ENCODE measurements at places on chromosomes 16 and 17.

DNA sequence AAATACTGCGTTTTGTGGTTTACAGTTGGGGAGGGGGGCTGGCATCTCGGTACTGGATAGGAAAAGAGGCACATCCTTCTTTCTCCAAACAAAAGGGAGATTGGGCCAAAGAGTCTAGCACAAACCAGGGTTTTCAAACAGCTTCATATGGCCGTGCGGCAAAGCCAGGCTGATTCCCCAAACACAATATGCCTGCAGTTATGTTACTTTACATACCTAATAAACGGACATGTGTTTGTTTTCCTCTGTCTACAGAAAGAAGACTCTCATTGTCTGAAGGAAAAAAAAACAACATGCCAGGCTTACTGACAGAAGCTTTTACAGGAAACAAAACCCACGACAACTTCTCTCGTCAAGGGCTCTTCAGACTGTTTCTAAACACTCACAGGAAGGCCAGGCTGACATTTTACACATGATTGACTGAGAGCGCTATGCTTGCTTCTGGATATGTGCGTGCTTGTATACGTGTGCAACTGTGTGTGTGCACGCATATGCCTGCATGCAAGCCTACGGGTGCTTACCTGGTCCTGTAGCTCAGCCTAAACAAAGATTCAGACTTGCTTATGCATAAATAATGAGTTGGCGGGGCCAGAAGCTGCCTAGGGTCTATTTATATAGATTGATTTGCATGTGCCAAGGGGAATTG, 461.0 kb upstream of the C16orf82 start:
- no peak for DNase-seq

DNA sequence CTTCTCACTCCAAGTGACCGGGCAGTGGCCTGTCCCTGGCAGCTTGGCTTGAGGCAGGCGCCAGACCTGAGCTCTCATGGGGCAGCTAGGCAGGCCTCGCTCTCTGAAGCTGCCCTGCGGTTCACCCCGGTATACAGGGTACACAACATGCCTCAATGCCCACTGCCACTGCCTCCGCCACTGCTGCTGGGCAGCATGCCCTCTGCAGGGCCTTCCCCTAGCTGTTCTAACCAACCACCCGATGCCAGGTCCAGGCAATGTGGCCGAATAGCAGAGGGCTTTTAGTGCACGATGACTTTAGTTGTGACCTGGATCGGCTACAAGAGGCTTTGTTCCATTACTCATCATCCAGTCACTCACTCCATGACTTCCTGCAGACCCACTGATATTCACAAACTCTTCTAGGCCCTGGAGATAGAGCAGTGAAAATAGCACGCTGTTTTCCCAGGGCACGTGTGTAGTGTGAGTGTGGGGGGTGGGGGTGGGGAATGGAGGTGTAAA, 19.7 kb downstream of the CDC42EP4 start:
- DNase-seq: no peak

GRCh38 chr16:16095646-16096045, 127.6 kb downstream of the ABCC6 start:
- no peak for DNase-seq

DNA sequence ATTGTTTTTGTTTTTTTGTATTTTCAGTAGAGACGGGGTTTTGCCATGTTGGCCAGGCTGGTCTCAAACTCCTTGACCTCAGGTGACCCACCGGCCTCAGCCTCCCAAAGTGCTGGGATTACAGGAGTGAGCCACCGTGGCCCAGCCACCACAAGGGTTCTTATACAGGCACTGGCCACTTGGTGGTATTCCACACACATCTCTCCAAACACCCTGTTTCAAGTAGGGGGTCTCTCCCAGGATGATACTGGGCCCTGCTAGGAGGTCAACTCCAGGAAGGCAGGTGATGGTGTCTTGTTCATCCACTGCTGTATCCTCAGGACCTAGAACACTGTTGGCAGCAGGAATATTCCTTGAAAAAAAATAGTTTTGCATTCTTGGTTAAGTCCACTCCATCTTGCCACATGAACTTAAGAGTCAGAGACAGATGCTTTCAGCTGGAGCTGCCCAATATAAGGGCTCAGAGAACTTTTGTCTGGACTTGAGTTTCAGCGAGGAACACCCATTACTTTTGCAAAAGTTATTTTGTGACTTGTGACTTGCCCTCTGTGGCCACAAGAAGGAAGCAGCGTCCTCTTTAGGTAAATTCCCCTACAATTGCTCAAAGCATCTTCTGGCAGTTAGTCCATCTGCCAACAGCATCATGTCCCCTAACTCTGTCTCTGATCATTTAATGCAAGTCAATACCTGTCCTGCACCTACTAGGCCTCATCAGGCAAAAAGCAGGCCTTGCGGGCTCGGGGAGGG, 7.4 kb upstream of the EEF2K start:
- DNase-seq: no peak

DNA sequence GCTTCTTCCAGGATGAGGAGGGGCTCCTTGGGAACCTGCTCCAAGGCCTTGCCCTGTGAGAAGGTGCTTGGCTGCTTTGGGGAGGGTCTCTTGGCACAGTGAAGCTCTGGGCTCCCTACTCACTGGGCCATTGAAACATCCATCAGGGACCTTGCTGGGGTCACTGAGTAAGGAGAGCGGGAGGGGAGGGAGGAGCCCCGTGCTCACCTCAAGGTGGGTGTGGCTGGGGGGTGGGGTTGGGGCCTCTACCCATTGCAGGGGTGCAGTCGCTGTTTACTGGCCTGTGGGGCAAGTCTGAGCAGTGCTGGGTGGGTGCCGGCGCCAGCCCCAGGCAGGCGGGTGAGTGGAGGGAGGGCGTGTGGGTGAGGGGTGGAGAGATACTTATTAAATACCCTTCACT, 9.9 kb downstream of the TNS4 start:
- DNase-seq: no peak
